ENCODE measurements at places on chromosomes 6 and 20.

- DNase-seq = no peak
Measured at GRCh38 chr6:165662749-165663376, at the start of gene PDE10A. Gene PDE10A, minus strand, starts transcription at chr6:165663241. Its CDS starts 430 bp downstream, at chr6:165662811.

DNA sequence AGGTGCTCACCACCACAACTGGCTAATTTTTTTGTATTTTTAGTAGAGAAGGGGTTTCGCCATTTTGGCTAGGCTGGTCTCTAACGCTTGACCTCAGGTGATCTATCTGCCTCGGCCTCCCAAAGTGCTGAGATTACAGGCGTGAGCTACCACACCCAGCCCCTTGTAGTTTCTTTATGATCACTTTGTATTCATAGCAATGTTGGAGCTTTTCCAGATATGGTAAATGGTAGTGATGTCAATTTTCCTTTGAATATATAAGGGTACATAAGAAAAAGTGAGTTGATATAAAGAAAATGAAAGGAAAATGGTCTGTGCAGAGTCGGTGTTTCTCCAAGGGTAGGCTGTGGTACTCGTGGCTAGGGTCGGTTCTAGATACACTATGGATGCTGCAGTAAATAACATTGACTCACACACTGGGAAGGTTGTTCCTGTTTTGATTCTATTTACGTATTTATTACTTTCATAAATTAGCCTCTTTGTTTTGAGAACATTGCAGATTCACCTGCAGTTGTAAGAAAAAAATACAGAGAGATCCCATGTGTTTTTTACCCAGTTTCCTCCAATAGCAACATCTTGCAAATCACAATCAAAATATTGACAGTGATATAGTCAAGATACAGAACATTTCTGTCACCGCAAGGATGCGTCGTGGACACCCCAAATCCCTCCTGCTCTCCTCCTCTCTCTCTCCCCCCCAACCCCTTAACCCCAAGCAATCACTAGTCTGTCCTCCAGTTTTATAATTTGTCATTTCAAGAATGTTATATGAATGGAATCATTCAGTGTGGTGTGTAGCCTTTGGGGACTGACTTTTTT is 2.5 kb downstream of the ZNF831 start:
- no peak for DNase-seq

DNA sequence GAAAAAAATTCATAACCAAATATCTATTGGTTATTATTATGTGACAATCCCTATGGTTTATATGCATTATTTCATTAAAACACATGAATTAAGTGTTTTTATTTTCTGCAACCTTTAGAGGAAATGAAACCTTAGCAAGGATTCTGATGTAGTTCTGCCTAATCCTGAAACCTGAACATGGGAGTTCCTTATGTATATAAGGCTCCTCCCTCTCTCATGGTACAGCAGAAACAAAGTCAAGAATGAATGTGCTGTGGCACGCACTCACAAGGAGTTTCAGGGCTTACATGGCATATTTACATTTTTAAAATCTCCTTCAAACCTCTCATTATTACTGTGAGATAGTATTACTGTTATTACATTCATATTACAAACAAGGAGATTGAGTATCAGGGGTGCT is 426.4 kb upstream of the CITED2 start:
- no peak for DNase-seq

- no peak for DNase-seq
Measured at GRCh38 chr6:54801244-54801643, 45.3 kb upstream of the FAM83B start.

DNA sequence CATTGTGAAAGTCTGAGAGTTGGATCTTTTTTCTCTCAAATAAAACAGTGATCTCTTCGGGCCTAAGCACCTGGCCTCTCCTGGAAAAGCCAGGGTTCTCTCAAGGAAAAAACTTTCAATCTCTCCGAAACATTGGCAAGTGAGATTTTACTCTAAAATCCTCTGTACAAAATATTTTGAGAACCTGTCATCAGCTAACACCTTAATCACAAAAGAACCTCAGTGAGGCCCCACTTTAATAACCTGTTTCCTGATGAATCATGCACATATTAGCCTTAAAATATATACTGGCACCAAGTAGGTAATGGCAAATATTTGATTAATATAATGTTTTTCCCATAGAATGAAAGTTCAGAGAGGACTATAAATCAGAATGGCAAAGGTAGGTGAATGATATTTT is 177.9 kb downstream of the FRK start:
- DNase-seq = no peak

GRCh38 chr20:8749986-8750385 is 318.9 kb upstream of the PLCB4 start:
- no peak for DNase-seq

- no peak for DNase-seq
Measured at GRCh38 chr6:100296810-100297544, 167.7 kb downstream of the SIM1 start.

GRCh38 chr6:139779988-139780774 is 405.7 kb upstream of the CITED2 start:
- DNase-seq = no peak

DNA sequence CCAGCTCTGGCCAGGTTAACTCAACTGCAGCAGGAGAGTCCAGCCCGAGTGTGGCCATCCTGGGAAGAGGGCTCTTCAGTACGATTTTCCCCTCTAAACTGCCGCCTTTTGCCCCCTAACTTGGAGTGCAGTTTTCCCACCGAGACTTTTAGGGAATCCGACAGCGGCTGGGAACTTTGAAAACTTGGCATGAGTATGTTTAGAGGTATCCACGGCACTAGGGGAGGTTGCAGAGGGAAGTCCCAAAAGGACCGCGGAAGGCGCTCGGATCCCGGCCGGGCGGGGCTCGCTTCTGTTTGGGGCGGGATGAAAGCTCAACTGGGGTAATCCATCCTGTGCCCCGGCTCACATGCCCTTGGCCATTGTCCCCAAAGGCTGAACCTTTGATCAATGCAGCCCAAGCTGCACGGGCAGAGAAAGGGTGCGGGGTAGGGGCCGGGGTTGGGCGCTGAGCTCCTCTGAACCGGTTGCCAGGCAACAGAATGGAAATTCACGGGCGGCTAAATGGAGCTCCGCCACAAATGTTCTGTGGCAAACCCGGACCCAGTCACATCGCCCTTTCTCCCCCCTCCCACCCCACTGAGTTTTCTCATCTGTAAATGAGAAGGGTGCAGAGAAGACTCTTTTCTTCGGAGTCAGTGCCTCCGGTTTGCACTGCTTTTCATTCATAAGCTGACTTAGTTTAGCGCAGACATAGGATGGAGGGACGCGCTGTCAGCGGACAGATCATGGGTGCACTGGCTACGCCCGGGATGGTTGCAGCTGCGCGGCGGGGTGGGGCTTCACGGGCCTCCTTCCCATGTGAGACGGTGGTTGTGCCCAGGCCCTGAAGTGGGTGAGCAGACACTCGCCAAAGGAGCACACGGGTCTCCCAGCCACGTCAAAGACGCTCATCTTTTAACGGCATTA is 2.3 kb downstream of the BMP6 start:
- DNase-seq = no peak

GRCh38 chr6:109073344-109074132 is 21.1 kb downstream of the SESN1 start:
- peak; percentile 52 for DNase-seq

GRCh38 chr6:168060521-168060931 is 18.5 kb downstream of the FRMD1 start:
- no peak for DNase-seq

DNA sequence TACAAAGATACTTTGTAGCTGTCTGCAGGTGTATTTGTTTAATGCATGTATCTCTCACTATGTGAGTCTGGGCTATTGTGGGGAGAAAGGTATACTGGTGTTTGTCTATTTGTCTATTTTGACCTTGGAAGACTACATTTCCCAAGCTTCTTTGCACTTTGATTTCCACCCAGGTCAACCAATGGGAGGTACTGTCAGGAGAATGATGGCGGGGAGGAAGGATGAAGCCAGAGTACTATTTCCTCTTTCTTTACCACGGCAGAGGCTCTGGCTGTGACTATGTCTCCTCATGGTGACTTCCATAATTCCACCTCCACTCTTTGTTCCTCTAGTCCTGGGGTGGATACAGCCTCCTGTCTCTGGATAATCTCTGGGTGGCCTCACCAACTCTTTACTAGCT is 23.1 kb downstream of the LBP start:
- DNase-seq = no peak

DNA sequence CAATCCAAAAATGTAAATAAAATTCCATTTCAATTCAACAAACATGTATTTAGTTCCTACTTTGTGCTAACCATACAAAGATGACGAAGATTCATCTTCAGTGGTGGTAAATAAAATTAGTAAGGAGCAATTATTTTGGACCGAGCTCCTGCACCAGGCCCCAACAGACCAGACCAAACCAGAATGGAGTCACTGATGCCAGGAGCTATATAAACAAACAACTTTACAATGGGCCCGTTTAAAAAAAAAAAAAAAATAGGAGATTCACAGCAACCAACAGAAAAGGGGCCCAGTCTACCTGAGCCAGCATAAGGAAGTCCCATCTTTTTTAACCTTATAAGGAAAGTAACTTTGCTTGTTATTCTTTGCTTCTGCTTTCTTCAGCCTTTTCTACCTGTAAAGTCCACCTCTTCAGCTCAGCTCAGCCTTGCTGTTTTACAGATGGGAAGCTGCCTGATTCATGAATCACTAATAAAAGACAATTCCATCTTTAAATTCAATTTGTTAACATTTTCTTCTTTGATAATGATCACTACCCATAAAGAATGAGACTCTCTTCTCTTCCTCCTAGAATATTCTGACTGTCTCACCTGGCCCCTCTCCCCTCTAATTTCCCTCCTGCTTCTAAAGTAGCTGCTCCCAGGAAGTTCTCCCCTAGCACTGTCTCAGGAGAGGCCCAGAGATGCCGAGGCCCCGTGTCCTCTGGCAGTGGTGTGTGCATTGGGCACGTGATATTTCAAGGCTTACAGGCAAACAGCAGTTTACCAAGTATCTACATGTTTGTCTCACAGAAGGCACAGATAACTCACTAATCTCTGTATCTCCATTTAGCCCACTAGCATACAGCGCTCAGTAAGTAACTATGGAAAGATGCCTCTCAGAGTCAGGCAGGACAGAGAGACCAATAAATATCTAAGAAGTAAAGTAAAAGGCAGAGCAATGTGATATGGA is 8.4 kb downstream of the MBOAT1 start:
- no peak for DNase-seq

DNA sequence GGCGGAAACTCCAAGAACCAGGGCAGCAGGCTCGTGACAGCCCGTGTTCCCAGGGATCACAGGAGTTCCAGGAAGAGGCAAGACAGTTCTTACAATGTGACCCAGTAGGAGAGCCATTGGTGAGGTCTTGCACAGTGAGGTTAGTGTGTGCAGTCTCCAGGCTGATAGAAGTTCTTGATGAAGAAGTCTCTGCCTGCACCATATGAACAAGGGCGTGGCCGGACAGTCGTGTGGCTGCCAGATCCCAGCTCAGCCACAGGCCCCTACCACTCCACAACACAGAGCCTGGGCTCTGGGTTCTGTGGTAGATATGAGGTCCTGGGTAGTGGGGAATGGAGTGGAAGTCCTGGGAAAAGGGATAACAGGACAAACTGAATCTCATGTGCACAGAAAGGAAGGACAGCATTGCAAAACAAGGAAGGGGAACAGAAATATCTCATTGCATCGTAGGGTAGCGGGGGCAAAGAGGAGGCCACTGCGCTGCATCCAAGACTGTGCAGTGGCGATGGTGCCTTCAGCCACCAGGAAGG is 65.2 kb downstream of the STX11 start:
- DNase-seq = peak; percentile 11

DNA sequence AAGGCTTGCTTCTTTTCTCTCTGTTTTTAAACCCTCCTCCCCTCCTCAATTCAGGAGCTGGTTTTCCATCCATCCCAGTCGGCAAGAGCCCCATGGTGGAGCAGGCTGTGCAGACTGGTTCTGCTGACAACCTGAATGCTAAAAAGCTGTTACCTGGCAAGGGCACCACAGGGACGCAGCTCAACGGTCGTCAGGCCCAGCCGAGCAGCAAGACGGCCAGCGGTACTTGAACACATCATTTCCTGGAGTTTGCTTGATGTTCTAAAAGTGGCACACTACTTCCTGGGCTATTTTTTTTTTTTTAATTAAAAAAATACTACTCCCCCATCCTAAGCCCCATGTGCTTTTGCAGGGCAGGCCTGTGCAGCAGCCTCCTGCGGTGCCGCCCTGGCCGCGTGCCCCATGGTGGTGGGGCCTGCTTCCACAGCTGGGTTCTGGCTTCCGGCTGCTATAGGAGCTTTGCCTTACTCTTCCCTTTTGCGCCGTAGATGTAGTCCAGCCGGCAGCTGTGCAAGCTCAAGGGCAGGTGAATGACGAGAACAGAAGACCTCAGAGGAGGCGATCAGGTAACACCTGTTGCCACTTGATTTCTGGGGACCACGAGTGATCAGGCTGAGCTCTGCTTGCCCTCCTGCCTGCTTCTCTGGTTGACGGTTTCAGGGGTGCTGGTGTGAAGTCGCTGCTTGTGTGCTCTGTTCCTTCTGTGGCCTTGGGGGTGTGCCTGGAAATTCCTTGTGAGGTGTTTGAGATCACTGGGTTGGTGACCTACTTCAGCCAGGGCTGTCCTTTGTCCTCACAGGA is 7.7 kb downstream of the LSM14B start:
- no peak for DNase-seq
